COR-L47 (cell line): ENCODE measurements at places on chromosomes 16 and 17.

DNA sequence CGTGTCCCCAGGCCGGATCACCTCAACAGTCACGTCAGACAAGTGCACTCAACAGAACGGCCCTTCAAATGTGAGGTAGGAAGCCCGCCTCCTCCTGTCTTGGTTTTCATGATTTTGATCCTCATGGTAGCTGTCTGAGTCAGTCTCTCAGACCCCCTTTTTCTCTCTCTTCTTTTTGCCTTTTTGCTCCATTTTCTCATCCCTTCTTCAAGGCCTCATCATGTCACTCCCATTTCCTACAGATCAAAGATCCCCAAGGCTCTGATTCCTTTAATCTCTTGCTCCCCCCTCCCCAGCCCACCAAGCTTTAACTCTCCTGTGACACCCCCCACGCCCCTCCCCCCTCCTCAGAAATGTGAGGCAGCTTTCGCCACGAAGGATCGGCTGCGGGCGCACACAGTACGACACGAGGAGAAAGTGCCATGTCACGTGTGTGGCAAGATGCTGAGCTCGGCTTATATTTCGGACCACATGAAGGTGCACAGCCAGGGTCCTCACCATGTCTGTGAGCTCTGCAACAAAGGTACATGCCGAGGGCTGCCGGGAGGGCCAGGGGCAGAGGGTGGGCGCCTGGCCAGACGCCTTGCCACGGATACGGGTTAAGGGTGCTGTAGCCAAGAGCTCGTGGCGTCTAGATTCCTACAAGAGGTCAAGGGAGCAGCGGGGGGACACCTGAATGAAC, 2.0 kb downstream of the MAZ start:
- no peak for DNase-seq

DNA sequence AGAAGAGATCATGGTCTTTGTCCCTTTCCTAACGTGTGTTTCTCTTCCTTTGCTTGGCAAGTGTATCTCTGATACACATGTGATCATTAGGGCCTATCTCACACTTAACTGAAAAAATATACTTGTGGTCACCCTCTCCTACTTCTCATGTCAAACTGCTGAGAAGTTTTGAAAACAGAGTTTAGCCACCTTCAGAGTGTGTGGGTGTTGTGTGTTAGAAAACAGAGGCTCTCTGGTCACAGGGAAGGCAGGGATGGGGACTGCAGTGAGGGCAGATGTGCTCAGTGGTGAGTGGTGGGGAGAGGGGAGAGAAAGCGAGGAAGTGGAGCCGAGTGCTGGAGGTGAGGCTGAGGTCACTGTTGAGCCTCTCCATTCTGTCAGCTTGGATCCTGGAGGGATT, 29.4 kb downstream of the GRB7 start:
- DNase-seq: no peak

- no peak for DNase-seq
Measured at GRCh38 chr17:66420961-66421371, 118.6 kb downstream of the PRKCA start.

GRCh38 chr17:69506489-69506888, 92.0 kb downstream of the MAP2K6 start:
- DNase-seq: no peak

DNA sequence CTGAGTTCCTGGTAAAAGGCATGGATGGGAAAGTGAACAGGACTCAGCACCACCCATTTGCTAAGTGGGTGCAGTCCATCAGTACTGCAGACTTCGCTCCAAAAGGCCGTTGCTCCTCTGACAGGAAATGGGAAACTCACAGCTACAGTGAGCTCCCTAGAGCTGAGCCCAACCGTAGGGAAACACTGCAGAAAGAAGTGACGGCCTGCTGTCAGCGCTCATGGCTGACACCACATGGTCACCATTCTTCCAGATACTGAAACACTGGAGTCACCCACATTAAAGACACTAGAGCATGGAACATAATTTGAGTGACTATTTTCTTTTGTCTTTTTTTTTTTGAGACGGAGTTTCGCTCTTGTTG, 31.9 kb downstream of the UBE2O start:
- DNase-seq: no peak

DNA sequence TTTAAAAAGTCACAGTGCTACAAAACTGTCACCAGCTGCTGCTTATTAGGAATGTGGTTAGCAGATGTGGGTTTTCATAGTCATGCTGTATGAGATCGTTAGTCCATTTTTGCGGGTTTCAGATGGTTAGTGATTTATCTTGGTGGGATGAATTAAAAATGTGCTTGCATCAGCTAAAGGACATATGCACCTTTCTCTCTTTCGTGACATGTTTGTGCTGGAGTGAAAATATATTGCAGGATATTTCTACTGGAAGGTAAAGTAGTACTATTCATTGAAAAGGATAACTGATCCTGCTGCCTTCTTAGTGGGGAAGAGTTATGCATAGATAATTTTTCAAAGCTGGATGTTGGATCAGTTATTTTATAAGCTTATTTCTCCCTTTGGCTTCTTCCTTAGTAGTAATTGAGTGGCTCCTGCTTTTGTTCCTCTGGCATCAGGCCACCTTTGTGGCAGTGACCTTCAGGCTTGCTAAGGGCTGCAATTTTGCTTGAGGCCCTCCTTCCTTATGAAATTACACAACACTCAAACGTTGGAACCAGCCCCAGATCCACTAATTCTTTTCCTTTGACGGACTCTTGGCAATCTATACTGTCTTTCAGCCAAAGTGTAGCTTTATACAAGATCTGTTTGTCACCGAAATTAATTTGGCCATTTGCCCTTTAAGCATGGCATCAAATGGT, 7.5 kb upstream of the SNTB2 start:
- peak; percentile 29 for DNase-seq

DNA sequence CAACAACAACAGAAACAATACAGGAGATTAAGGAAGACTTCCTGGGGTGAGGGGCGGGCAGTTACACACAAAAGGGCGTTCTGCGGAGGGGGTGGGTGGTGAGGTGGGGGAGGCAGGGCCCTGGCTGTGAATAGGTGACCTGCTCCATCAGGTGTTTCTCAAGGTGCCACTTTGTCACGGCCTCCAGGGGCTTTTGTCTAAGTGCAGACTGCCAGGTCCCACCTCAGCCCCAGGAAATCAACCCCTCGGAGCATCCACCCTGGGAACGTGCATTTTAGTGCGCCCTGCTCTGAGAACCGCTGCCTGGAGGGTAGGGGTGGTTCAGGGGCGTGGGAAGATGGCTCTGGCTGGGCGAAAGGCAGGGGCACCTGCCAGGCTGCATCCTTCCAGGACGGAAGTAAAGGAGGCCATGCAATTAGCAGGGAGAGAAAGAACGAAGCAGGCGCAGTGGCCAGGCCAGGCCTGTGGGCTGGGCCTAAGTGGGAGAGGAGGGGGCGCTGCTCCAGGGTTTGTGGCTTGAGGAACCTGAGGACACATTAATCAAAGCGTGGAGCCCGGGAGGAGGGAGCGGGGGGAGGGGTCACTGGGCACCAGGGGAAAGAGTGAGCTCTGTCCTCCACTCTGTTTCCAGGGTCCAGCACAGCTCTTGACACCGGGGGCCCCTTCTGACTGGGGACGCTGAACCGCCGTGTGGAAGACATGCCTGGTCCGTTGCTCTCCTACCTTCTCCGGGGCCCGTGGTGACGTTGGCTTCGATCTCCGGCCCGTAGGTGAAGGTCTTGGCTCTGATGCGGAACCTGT, 49.4 kb upstream of the CDC42EP4 start:
- DNase-seq: peak; percentile 55

GRCh38 chr16:10964039-10964890, 19.9 kb downstream of the CLEC16A start:
- peak; percentile 48 for DNase-seq

DNA sequence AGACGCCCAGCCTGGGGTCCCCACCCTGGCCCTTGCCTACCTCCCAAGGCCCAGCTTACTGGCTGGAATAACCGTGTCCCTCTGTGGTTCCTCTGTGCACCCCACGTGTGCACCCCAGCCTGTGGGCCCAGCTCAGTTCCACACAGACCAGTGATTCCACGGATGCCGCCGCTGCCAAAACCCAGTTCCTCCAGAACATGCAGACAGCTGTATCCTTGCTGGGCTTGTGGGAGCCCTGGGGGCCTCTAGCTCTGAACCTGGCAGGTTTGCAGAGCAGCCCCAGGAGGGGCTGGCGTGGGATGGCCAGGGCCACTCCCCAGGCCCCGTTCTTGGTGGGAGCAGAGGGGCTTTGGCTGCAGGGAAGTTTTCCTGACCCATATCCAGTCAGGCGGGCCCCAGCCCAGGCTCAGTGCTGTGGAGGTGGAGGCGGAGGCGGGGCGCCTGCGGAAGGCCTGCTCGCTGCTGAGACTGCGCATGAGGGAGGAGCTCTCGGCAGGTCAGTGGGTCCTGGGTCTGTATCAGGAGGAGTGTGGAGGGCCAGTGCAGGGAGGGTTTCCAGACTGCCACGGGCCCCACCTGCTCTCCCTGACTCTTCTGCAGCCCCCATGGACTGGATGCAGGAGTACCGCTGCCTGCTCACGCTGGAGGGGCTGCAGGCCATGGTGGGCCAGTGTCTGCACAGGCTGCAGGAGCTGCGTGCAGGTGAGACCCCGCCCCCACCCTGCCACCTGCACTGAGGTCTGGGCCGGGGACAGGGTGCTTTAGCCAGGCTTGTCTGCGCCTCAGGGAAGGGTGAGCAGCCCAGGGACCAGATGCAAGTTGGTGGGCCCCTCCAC, 2.3 kb downstream of the TEDC2 start:
- no peak for DNase-seq

DNA sequence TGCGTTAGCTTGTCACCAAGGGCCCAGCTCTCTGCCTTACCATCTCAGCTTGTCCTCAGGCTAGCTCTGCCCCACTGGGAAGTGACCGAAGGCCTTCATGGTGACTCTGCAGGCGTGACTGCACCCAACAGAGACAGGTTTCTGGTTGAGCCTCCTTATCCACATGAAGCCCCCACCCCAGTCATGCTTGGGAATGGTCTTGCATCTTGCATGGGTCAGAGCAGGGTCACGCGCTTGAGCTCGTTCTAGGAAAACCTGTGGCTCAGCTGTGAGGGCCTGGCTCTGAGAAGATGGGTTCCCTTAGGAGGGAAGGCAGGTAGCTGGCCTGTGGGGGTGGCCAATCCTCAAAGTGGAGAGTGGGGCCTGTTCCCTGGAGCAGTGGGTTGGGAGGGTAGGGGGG, 122.8 kb downstream of the BANP start:
- no peak for DNase-seq

- DNase-seq: no peak
Measured at GRCh38 chr17:48262982-48263730, 155.6 kb downstream of the SNX11 start.

DNA sequence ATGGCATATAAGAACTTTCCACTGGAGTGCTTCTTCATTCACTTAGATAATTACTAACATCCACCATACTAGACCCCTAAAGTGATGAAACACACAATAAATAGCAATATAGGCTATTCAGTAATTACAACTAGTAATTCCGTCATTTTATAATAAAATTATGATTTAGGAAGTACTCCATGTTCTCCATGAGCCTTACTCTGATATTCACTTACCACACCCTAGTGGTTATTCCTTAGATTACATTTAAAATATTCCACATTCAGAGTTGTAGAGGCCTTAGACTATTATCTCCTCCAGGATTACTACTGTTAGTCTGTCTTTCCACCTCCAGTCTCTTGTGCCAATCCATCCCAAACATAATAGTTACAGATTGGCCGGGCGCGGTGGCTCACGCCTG, 62.4 kb downstream of the STH start:
- no peak for DNase-seq

GRCh38 chr16:789191-789850, 901 bp downstream of the CHTF18 start:
- DNase-seq: no peak

DNA sequence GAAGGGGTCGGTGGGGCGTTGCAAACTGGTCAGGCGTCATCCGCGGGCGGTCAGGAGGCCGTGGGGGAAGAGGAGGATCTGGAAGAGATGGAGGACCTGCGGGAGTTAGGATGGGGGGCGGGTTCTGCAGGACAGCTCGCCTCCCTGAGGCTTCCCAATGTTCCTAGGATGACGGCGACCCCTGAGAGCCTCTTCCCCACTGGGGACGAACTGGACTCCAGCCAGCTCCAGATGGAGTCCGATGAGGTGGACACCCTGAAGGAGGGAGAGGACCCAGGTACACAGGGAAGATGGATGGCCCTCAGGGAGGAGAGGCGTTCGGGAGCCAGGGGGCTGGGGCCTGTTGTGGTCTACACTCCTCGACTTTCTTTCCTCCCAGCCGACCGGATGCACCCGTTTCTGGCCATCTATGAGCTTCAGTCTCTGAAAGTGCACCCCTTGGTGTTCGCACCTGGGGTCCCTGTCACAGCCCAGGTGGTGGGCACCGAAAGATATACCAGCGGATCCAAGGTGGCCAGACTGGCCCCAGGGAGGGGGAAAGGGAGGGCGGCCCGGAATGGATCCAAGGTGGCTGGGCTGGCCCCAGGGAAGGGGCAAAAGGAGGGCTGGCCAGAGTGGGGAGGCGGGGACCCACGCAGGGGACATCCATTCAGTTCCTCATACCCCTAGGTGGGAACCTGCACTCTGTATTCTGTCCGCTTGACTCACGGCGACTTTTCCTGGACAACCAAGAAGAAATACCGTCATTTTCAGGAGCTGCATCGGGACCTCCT, 839 bp downstream of the PLD2 start:
- no peak for DNase-seq

- peak; percentile 82 for DNase-seq
Measured at GRCh38 chr16:2867987-2868789, 10.2 kb upstream of the PRSS22 start.

- DNase-seq: no peak
Measured at GRCh38 chr16:17668386-17668785, 197.6 kb upstream of the XYLT1 start.

DNA sequence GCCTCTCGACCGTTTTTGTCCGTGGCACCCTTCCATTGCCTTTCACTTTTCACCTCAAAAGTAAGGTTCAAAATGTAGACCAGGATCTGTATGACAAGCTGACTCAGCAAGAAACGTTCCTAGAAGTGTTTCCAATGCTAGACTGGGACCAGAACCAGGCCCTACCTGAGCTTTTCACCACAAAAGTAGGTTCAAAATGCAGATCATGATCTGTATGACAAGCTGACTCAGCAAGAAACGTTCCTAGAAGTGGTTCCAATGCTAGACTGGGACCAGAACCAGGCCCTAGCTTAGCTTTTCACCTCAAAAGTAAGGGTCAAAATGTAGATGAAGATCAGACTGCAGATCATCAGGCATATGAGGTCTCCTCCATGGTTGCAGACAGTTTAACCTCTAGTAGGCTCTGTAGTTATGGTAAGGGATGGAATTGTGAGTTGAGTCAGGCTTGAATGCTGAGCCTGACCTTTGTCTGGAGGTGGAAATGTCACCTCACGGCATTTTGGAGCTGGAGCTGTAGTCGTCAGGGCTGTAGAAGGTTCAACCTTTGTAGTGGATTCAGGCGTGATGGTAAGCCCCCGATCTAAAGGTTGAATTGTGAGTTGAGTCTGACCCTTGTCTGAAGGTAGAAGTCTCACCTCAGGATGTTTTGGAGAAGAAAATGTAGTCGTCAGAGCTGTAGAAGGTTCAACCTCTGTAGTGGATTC, 50.2 kb upstream of the TMEM97 start:
- DNase-seq: no peak
